ENCODE measurements at places on chromosomes 5 and 9.

DNA sequence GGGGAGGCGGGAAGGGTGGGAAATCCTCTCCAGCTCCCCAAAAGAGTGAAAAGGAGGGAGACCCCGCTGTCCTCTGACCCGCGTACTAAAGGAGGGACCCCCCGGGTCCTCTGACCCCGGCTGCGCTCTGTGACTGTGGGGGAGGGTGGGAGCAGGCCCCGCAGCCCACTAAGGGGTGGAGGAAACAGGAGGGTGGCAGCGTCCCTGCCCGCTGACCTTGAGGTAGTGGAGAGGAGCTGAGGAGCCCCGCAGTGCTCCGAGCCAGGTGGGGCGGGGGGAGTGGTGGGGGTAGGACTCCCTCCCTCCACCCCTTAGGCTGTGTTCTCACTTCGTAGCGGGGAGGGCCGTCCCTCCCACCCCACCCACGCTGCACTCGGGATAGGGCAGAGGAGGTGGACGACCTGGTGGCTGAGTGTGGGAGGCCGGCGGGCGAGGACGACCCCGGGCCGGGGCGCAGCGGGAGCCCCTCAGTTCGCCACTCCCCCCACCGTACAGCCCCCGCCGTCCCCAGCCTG, 449 bp upstream of the ADCY2 start:
- DNase-seq: no peak

DNA sequence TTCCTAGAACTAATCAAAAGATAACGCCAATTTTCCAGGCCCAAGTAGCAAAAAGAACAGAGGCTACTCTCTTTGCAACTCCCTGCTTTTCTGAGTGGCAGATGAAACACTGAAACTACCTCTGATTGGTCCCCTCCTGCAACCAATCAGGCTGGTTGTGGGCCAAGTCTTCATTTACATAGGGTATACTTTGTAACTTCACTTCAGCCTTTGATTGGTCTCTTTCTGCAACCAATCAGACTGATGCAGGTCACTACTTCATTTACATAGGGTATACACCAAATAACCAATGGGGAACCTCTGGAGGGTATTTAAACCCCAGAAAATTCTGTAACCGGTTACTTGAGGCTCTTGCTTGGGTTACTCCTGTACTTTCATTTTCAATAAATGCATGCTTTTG, 289.6 kb downstream of the MED10 start:
- no peak for DNase-seq

DNA sequence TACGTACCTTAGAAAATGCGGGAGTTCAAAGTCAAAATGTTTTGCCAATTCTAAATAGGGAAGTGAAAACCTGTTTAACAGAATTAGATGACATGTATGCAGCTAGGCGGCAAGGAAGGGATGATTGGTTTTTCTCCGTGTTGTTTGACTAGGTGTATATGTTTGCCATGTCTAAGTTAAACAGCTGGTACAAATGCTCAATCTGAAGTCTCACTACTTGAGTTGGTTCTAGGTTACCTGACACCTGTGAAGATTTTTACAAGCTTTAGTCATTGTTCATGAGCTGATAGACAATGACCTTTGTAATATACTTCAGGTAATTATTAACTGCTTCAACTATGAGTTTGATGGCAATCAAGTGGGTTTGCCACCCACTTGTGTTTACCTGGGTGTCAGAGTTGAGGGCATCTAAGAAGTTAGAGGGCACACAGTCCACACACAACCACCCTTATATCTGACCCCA, 74.3 kb downstream of the SLC44A1 start:
- no peak for DNase-seq

DNA sequence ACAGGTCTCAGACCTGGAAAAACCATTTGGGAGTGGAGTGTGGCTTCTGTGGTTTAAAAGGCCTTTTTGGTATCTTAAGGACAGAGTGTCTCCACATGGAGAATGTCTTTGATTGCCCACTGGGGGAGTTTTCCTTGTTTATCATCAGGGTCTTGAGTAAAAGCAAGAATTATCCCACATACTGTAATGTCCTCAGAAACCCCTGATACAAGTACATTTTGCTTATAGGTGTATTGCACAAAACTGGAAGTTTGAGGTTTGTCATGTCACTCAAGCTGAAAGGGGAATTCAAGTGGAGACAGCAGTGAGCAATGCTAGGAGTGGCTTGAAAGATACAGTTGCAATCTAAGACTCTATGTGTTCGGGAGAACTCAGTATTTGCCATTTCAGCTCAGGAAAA, 62.7 kb upstream of the GRAMD2B start:
- no peak for DNase-seq

GRCh38 chr9:125460346-125460745, 198.7 kb downstream of the GAPVD1 start:
- DNase-seq: no peak

DNA sequence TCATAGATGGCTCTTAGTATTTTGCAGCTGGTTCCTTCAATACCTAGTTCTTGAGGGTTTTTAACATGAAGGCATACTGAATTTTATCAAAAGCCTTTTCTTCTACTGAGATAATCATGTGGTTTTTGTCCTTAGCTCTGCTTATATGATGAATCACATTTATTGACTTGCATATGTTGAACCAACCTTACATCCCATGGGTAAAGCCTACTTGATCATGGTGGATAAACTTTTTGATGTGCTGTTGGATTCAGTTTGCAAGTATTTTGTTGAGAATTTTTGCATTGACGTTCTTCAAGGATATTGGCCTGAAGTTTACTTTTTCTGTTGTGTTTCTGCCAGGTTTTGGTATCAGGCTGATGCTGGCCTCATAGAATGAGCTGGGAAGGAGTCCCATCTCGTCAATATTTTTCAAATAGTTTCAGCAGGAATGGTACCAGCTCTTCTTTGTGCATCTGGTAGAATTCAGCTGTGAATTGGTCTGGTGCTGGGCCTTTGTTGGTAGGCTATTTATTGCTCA, 49.7 kb downstream of the YIPF5 start:
- no peak for DNase-seq

- DNase-seq: no peak
These were observed 739 bp downstream of the CARD9 start for GRCh38 chr9:136372561-136373299.

- no peak for DNase-seq
These were observed 856.8 kb downstream of the CDH9 start for GRCh38 chr5:26181582-26181981.

DNA sequence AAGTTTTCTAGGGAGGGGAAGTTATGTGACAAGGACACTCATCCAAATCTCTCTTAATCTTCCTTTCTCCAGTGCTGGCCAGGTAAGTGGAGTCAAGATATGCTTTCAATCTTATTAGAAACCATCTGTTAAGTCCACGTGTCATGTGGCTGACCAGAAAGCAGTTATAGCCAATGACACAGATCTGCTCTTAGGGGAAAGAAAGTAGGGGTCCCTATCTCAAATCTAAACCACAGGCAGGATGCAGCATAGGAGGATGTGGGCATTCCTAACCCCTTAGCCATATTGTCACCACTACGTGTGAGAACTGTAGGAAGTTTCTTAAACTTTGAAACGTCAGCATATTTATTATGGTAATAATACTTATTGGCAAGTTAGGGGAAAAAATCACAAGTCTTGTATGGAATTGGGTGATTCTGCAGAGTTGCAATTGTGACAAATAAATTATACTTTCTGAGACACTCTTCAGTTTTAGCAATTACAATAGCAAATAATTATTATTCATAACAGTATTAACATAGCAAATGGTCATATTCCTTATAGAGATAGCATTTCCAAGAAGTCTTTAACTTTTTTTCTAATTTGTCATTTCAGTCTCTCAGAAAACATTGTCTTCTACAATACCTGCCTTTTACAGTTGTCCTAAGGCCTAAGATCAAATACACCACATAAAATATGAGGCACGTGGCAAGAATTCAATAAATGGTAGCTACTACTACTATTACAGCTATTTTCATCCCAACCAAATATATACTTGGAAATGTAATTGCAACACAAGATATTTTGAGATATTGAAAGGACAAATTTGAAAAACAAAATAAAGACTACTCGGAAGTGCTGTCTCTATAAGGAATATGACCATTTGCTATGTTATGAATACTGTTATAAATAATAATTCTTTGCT, 236.9 kb downstream of the PDE4D start:
- DNase-seq: no peak

DNA sequence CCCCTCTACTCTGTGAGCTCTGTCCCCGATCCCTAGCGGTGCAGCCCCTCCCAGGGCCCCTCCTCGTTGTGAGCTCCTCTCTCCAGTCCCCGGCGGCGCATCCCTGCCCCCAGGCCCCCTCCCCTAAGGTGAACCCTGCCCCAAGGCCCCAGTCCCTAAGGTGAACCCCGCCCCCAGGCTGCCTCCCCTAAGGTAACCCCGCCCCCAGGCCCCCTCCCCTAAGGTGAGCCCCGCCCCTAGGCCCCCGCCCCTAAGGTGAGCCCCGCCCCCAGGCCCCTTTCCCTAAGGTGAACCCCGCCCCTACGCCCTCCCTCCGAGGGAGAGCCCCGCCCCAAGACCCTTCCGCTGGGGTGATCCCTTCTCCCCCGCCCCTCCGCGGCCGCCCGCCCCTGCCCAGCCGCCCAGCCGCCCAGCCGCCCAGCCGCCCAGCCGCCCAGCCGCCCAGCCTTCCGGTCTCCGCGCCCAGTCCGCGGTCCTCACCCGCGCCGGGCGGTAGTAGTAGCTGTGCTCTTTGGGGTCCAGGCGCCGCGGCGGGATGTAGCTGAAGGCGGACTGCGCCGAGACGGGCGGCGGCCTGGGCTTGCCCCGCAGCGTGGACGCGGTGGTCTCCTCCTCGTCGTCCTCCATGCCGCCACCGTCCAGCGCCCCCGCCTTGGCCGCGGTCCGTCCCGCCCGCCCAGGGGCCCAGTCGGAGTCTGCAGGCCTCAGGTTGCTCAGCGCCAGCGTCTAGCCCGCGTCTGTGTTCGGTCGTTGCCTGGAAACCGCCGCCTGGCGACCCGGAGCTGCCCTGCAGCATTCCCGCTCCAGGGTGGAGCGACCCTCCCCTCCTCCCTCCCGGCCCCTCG, at the start of gene CFAP90:
CFAP90 (minus strand) TSS at position 739 of the 845 bp plus-strand sequence; CDS start at position 627, 112 bp downstream.
- DNase-seq: peak; percentile 22

- peak; percentile 66 for DNase-seq
These were observed 660 bp downstream of the SCAMP1 start for GRCh38 chr5:78360924-78361630.

DNA sequence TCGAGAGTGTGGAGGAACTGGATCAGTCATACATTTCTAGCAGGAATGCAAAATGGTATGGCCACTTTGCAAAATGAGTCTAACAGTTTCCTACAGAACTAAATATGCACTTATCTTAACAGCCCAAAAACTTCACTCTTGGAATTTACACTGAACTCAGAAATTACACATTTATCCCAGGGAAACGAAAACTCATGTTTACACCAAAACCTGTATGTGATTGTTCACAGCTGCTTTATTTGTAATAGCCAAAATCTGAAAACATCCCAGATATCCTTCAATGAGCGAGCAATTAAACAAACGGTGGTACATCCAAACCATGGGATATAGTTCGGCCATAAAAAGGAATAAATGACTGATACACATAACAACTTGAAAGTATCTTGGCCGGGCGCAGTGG, 62.0 kb downstream of the RNF130 start:
- DNase-seq: no peak

GRCh38 chr5:133370036-133370831, 242.1 kb downstream of the FSTL4 start:
- DNase-seq: no peak

- no peak for DNase-seq
These were observed 47.7 kb upstream of the TMC1 start for GRCh38 chr9:72473474-72474261.

DNA sequence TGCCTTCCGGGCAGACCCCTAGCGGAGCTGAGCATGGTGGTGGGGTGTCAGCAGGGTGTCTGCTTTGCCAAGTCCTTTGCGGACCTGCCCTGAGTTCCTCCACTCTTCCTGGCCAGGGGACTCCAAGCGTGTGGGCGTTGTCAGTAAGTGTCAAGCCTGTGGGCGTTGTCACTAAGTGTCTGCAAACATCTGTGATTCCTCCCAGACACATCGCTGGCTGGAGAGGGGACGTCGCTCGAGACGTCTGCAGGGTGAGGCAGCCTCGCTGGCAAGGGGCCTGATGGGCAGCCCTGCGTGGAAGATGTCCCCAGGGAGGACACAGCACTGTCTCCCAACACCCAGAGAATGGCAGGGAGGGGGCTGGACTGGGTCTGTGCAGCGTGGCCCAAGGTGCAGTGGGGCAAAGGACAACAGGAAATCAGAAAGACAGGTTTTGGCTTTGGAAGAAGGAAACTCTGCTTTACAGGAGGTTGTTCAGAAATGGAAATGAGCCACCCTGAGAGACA, 28.8 kb downstream of the ADAMTSL2 start:
- DNase-seq: no peak

- no peak for DNase-seq
These were observed 28.3 kb upstream of the NEURL1B start for GRCh38 chr5:172612771-172613170.

DNA sequence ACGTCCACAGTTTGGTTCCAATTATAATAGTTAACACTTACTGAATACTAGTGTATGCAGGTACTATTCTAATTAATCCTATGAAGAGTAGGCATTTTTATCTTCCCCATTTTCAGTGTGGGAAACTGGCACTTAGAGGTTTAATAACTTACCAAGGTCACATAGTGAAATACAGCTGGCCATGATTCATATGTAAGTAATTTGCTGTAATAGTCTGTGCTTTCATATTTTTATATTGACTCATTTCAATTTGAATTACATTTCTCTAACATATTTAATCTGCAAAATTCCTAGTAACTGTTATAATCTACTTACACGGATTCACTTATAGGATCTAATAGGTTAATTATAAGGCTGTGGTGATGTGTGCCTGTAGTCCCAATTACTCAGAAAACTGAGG, 19.4 kb downstream of the CCNH start:
- DNase-seq: no peak

GRCh38 chr5:54484219-54484894, 28.9 kb downstream of the HSPB3 start:
- no peak for DNase-seq

DNA sequence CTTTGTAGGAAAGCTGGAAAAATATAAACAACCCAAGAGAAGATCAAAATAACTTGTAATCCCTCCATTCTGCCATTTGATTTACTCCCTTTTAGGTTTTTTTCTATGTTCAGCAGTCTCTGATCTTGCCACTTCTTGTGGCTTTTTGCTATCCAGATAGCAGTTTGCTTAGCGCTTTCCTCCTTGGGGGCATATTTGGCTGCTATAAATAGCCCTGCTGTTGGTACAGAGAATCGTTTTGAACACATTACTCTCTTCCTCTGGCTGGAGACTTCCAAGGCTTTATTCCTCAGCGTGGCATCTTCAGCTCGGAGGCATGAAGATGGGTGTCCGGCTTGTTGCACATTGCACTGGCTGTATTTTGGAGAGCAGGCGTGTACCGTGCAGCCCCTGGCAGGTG, 38.6 kb downstream of the HMCN2 start:
- DNase-seq: no peak

- DNase-seq: no peak
These were observed 138.8 kb downstream of the DROSHA start for GRCh38 chr5:31393126-31393525.

DNA sequence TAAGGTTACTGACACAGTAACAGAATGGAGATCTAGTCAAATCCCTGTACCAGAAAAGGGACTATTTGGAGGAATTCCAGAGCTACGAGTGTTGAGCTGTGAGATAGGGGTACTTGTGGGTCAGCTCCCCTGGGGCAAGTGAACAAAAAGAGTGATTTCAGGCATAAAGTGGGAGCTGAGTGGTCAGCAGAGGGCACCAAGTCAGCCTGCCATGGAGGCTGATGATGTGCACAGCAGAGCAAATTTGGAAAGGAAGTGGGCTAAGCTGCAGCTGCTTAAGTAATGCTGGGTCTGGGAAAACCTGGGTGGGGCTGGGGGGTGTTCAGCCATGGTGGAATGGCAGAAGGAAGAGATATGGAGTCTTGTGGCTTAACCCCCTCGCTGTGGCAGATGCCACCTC, 327.9 kb downstream of the NTRK2 start:
- DNase-seq: no peak

Data from stimulated activated CD4-positive, alpha-beta T cell treated with anti-CD3 and anti-CD28 coated beads, Interleukin-2, amount 100 ng/mL, for 24 hours (primary cell).